ENCODE measurements at places on chromosomes 13 and 19. TPM values are rescaled to one million over a fixed set of nuclear protein-coding genes. Genes with fewer than 3 reads are reported as not detected.

COL4A1 gene
- total RNA-seq = 107 TPM

KCNC3 gene
- 8.2 TPM for total RNA-seq

KIRREL2 gene
- 4.2 TPM for total RNA-seq

FAM83E gene
- 1.6 TPM for total RNA-seq

TLE6 gene
- 30.3 TPM for total RNA-seq

JOSD2 gene
- total RNA-seq = 25.4 TPM

GPR4 gene
- total RNA-seq = 0.14 TPM

CD37 gene
- not detected for total RNA-seq

MATK gene
- 4.9 TPM for total RNA-seq

ZNF829 gene
- 2.3 TPM for total RNA-seq

Data from cardiac muscle cell (in vitro differentiated cells and primary cell).